NCI-H1694 treated with DMSO at 0.1 percent for 48 hours (cell line): ENCODE measurements at places on chromosomes 5 and 9.

- peak; percentile 60 for DNase-seq
These were observed 353.9 kb upstream of the PAPPA start for GRCh38 chr9:115799734-115800133.

DNA sequence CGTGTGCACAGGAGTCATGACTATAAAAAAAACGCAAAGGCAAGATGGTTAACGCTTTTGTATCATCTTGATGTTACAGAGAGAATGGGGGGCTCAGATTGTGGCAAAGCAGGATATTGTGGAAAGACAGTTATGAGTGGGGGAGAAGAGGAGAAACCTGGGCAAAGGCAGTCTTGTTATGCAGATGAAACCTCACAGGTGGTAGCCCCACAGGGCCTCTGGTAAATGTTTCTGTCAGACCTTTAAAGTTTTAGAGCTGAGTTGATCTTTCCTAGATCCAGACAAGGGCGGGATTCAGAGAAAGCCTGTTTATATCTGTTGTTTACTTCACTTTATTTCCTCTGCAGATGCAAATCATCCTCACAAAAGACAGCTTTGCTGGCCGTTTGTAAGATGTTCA, 55.2 kb downstream of the C9orf85 start:
- DNase-seq: no peak

GRCh38 chr9:82781921-82782392, 281.0 kb downstream of the RASEF start:
- peak; percentile 55 for DNase-seq

DNA sequence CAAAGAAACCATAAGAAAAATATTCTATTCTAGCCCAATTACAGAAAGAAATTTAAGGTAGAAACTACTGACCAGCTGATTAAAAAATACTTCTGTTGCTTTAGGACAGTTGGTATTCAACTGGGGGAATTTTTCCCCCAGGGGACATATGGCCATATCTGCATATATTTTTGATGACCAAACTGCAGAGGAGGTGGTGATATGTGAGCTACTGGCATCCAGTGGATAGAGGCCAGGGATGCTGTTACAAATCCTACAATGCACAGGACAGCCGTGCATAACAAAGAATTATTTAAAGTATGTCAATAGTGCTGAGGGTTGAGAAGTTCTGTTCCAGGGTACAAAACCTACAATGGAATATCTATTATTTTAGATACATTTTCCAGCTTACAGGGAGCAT, 24.0 kb downstream of the ZFR start:
- no peak for DNase-seq

DNA sequence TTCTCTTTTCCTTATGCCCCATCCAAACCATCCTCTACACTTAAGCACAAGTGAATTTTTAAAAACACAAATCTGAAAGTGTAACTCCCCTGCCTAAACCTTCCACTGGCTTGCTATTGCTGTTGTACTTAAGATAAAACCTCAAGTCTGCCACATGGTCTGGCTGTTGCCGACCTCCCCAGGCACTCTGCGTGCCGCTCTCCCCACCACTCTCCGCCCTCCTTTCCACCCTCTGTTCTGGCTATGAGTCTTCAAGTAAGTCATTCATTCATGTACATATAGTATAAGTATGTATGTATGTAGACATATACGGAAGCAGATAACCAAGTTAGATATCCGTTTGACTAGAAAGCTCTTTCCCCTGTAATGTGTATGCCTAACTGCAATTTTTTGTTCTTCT, 94.7 kb upstream of the ANKRD55 start:
- DNase-seq: no peak

DNA sequence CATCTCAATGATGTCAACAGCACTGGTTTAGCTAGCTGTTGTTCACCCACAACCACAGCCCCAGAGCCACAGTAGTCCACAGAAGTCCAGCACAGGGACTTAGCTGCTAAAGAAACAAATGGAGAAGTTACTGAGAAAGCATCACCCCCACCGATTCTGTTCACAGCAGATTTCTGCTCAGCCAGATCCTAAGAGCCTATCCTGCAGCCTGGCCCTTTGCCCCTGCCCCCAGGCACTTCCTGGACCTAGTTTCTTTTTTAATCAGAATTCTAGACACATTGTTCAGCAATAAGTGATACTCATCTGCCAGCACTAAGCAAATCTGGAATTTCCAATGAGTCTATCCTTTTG, 7.4 kb downstream of the B4GALT1 start:
- no peak for DNase-seq

GRCh38 chr5:41109186-41109585, 38.0 kb upstream of the MROH2B start:
- DNase-seq: no peak

- DNase-seq: no peak
These were observed at the start of gene MCTP1 for GRCh38 chr5:95284572-95285408. Gene MCTP1, minus strand, starts transcription at chr5:95285094.

- no peak for DNase-seq
These were observed 26.3 kb upstream of the ISCA1 start for GRCh38 chr9:86308687-86309086.

- no peak for DNase-seq
These were observed 159.9 kb downstream of the OLFM1 start for GRCh38 chr9:135247227-135247930.

DNA sequence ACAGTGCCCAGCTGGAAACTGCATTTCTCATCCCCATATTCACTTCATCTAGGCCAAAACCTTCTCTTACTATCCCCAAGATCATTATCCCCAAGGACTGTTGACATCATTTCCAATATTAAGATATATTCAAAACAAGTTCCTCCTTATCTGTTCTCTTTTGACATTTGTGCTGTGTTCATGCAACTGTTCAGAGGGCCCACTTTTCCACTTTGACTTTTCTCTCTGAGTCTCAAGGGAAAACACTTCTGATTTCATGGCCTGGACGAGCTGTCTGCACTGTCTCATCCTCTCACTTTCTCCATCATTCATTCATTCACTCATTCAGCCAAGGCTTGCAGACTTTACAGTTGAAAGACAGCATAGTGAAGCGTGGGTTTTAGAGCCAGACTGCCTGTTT, 173.7 kb upstream of the DAPK1 start:
- DNase-seq: no peak

DNA sequence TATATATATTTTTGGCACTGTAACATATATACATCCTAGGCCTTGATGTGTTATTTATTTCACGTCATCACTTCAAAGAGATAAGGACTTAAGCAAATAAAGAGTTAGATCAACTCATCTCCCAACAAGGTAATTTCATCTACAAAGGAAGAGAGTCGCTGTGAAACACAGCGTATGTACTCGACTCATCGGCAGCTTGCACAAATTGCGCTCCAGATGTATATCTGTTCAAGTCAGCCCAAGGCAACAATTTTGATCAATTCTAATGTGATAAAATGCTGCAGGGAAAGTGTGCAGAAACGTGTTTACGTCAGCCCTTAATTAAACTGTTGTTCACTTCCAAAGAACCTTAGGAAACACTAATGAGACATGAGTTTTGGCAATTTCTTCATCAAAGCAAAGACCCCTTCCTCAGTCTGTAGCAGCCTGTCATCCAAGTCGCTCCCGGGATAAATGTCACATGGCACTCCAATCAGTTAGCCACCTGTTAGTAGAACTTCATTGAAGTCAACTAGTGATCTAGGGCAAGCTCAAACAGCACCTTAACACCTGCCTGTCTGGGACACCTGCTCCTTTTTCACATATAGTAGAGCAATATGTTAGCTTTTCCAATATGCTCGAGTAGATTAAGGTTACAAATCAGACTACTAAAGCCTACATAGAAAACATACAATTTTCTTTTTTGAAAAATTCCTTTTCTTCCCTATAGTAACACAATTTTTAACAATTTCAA, 182.4 kb downstream of the NFIB start:
- DNase-seq: peak; percentile 25

DNA sequence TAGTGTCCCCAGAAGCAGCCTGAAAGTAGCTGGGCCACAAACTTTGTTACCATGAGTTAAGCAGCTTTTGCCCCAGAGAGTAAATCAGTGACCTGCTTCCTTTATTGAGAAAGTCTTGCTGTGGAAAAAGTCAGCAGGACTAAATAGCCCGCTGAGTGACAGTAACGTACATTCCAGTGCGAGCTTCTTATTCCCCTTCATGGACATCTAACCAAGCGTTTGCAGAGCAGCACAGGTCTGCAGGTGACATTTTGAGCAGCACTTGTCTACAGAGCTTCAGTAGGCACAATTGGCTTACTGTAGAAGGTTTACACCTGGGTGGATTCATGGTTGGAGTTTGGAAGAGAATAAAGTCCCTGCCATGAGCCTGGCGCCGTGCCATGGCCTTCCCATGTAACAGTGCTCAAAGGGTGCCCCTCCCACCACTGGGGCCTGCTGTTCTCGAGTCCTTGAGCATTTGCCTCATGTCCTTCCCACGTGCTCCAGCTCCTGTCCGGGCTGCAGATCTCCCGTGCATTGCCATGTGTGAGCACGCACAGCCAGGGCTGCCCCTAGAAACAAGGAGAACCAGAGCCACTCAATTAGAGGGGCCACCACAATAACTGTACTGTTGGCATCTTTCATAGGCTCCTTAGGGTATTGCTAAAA, 41.3 kb upstream of the GRHPR start:
- DNase-seq: no peak

- peak; percentile 28 for DNase-seq
These were observed 80.4 kb upstream of the ADAMTSL1 start for GRCh38 chr9:18393340-18394130.

GRCh38 chr5:122924719-122925395, 79.4 kb downstream of the SNX24 start:
- DNase-seq: no peak

- DNase-seq: no peak
These were observed 178.0 kb upstream of the NREP start for GRCh38 chr5:111935009-111935408.

- no peak for DNase-seq
These were observed 65.6 kb downstream of the PSD2 start for GRCh38 chr5:139861021-139861888.

GRCh38 chr9:28999057-28999456, 1425.8 kb upstream of the C9orf72 start:
- DNase-seq: no peak

DNA sequence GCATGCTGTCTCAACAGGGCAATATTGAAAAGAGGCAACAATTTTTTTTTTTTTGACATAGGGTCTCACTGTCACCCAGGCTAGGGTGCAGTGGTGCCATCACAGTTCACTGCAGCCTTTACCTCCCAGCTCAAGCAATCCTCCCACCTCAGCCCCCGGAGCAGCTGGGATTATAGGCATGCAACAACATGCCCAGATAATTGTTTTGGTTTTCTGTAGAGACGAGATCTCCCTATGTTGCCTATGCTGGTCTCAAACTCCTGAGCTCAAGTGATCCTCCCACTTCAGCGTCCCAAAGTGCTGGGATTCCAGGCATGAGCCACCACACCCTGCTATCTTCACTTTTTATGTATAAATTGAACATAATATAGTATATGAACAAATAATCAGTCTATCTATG, 47.6 kb downstream of the PRELID2 start:
- DNase-seq: no peak

DNA sequence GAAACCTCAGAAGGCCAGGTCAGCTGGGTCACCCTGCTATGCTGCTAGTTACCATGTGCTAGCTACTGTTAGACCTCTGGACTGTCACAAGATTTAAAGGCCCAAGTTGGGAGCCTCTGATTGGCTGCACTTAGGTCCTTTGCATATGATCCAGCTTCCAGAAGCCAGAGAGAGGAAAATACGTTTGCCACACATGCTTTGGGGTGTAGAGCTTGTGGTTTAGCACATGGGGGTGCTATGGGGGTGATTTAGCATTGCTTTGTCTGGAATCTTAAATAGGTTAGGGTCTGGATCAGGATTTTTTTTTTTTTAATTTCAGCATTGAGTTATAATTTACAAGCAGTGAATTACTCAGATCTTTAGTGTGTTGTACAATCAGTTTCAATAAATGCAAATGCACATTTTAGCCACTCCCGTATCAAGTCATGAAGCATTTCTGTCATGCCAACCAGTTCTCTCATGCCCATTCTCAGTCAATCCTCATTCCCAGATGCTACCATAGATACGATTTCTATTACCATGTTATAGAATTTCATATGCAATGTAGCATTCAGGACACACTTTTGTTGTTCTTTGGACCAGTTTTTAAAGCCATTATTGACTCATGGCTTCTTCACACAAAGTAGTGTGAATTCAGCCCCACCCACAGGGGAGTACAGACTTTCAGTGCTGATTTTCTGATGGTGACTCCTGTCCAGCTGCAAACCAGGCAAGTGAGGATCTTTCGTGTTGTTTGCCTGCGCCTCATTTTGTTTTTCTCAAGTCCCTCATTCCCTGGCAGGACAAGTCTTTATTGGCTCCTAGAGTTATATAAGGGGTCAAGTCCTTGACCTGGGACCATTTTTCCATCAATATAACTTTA, 250.4 kb downstream of the LRRC70 start:
- no peak for DNase-seq

GRCh38 chr9:87818308-87818707, 64.4 kb upstream of the SPATA31E1 start:
- no peak for DNase-seq

- no peak for DNase-seq
These were observed 11.8 kb downstream of the DEPDC1B start for GRCh38 chr5:60687927-60688720.
